Naive thymus-derived CD8-positive, alpha-beta T cell (primary cell): ENCODE measurements at places on chromosomes 2 and 18. TPM values are rescaled to one million over a fixed set of nuclear protein-coding genes. Genes with fewer than 3 reads are reported as not detected.

DNA sequence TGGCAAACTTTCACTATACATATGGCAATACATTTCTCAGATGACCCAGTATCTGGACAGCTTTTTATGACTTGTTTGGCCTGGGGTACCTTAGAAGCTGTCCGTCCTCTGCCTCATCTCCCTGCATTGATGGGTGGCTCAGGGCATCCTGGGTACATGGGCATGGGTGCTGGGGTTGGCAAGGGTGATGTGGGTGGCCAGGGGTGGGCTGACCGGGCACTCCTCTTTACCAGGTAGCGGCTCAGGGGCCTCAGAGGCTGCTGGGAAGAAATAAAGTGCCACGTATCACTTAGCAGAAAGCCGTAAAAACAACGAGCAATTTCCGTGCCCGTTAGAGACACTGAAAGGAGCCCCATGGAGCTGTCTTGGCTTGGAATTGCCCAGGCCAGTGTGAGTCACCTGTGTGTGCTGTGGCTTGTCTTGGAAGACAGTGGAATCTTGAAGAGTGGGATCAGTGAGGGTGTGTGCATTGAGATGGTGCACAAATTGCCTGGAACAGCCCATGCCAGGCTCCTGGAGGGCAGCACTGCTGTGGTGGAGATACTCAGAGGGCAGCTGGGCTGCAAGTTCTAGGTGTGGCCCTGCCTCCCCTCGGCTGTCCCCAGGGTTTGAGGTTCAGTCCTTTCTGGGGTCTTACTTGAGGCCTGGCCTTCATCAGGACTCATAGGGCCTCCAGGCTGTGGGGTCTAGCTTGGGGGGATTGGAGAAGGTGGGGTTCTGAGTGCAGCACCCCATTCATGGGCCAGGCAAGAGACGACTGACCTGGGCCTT is 88.8 kb downstream of the FHOD3 start:
- H3K4me1 ChIP-seq = no peaks in the 10 kb centered on the region
- H3K4me3 ChIP-seq = no peak overlapping the region
- DNase-seq = no peak
- no peak overlapping the region for H3K27ac ChIP-seq

GRCh38 chr2:76307495-76307894 is 596.8 kb upstream of the GCFC2 start:
- H3K36me3 ChIP-seq = no peaks in the 10 kb centered on the region
- peaks cover 2% of the 10 kb centered on the region for H3K4me1 ChIP-seq
- DNase-seq = no peak

GRCh38 chr2:8656160-8656641 is 25.7 kb upstream of the ID2 start:
- DNase-seq = no peak
- peaks cover 15% of the 10 kb centered on the region for H3K4me1 ChIP-seq
- no peak overlapping the region for H3K4me3 ChIP-seq
- H3K27me3 ChIP-seq = peaks cover 65% of the 10 kb centered on the region
- no peaks in the 10 kb centered on the region for H3K36me3 ChIP-seq

GRCh38 chr2:98142106-98142791 is 55.3 kb downstream of the VWA3B start:
- no peak overlapping the region for H3K4me3 ChIP-seq
- DNase-seq = no peak
- H3K4me1 ChIP-seq = no peaks in the 10 kb centered on the region
- no peaks in the 10 kb centered on the region for H3K27me3 ChIP-seq
- H3K36me3 ChIP-seq = no peaks in the 10 kb centered on the region
- no peak overlapping the region for H3K27ac ChIP-seq

- no peak overlapping the region for H3K27ac ChIP-seq
- H3K27me3 ChIP-seq = no peaks in the 10 kb centered on the region
- DNase-seq = no peak
- H3K36me3 ChIP-seq = peaks cover 18% of the 10 kb centered on the region
- no peak overlapping the region for H3K4me3 ChIP-seq
Observed at GRCh38 chr2:168201584-168202116, 45.7 kb downstream of the STK39 start.

Gene CHST10
- total RNA-seq = 7.5 TPM
